ENCODE measurements at places on chromosomes 1 and 21. TPM values are rescaled to one million over a fixed set of nuclear protein-coding genes. Genes with fewer than 3 reads are reported as not detected.

TOR1AIP2 gene
- 60.9 TPM for total RNA-seq

WLS gene
- total RNA-seq = 37.3 TPM

BNIPL gene
- total RNA-seq = 30.5 TPM

AUNIP gene
- total RNA-seq = 6.5 TPM

NDC1 gene
- total RNA-seq = 20.8 TPM

RGSL1 gene
- not detected for total RNA-seq

ALG6 gene
- total RNA-seq = 14.4 TPM

CD1B gene
- not detected for total RNA-seq

TCHH gene
- not detected for total RNA-seq

NEXN gene
- 1.1 TPM for total RNA-seq

SUMO3 gene
- 75.6 TPM for total RNA-seq

MX2 gene
- total RNA-seq = 0.35 TPM

B3GALT6 gene
- total RNA-seq = 23.6 TPM

CGN gene
- total RNA-seq = 10.7 TPM

MYOG gene
- total RNA-seq = not detected

IL23R gene
- not detected for total RNA-seq

HNRNPCL1 gene
- total RNA-seq = not detected

AMPD1 gene
- not detected for total RNA-seq

APOBEC4 gene
- not detected for total RNA-seq

GUCA2A gene
- not detected for total RNA-seq

PRR9 gene
- total RNA-seq = not detected

DCST1 gene
- not detected for total RNA-seq

HRNR gene
- not detected for total RNA-seq

KDF1 gene
- 27.2 TPM for total RNA-seq

CIART gene
- 6.1 TPM for total RNA-seq

OVAAL gene
- not detected for total RNA-seq

AIRE gene
- total RNA-seq = not detected

SPRR1B gene
- total RNA-seq = 2,304 TPM

FCER1A gene
- not detected for total RNA-seq

NUP210L gene
- total RNA-seq = not detected

S100B gene
- total RNA-seq = not detected

E2F2 gene
- total RNA-seq = 2.1 TPM

EFHD2 gene
- total RNA-seq = 71.5 TPM

CHRM3 gene
- total RNA-seq = under 0.01 TPM

VPS26C gene
- total RNA-seq = 38.0 TPM

BECN2 gene
- not detected for total RNA-seq

LCE3E gene
- total RNA-seq = 0.63 TPM

CD53 gene
- not detected for total RNA-seq

CCDC185 gene
- not detected for total RNA-seq

LRRC38 gene
- not detected for total RNA-seq

ANKRD65 gene
- total RNA-seq = 24.3 TPM

RNF223 gene
- 1.3 TPM for total RNA-seq

ZFP69 gene
- total RNA-seq = 3.0 TPM

GPA33 gene
- total RNA-seq = not detected

GSTM1 gene
- 10.8 TPM for total RNA-seq
